Daoy (cell line): ENCODE measurements at places on chromosomes 3 and 15. TPM values are rescaled to one million over a fixed set of nuclear protein-coding genes. Genes with fewer than 3 reads are reported as not detected.

- DNase-seq: peak; percentile 27
Observed at GRCh38 chr3:130379274-130379673, 33.8 kb downstream of the COL6A5 start.

- DNase-seq: no peak
Observed at GRCh38 chr3:125318871-125319270, 56.3 kb downstream of the ZNF148 start.

- DNase-seq: no peak
Observed at GRCh38 chr3:136490646-136491405, 240.7 kb downstream of the PCCB start.

DNA sequence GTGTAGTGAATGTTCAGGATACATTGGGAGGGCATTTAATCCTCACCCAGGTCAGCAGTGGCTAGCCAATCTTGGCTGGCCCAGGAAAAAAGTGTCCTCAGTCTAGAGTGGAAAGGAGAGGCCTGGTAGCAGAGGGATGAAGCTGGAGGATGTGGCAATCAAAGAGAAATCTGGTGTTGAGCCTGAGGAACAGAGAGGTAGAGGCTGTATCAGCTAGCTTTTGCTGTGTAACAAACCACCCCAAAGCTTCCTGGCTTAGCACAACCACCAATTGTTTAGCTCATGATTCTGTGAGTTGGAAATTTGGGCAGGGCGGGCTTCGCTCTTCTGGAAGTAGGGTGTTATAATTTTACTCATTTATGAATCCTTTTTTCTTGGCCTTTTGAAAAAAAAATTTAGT lies 49.8 kb upstream of the PRR23E start:
- DNase-seq: no peak

DNA sequence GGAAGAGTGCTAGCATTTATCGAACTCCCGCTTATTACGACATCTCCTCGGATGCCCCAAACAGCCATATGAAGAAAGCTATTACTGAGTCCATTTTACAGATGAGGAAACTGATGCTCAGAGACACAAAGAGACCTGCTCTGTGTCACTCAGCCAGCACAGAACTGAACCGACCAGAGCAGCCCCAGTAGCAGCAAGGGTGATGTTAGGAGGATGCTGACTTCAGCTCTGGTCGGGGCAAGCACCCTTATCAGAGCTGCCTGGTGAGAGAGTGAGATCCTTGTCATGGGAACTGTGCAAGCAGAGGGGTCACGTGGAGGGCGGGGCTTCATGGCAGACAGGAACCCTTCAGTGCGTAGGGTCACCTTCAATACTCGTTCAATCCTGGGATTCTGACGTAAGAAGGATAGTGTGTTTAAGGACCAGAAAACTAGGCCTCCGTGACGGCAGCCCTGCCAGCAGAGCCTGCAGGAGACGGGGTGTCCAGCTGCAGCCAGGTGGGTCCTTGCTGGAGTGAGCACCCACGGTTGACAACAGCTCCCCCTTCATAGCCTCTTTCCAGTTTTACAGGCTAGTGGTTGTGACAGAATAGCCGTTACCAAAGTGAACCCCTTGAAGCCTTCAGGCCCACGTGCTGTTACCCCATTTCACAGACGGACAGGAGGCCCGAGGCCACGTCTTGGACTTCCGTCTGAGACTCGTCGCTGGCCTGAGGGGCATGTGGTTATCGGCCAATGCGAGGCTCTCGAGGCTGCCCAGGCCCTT lies 12.0 kb upstream of the IQSEC1 start:
- no peak for DNase-seq

GRCh38 chr15:93056836-93057235 lies 32.2 kb downstream of the RGMA start:
- no peak for DNase-seq

DNA sequence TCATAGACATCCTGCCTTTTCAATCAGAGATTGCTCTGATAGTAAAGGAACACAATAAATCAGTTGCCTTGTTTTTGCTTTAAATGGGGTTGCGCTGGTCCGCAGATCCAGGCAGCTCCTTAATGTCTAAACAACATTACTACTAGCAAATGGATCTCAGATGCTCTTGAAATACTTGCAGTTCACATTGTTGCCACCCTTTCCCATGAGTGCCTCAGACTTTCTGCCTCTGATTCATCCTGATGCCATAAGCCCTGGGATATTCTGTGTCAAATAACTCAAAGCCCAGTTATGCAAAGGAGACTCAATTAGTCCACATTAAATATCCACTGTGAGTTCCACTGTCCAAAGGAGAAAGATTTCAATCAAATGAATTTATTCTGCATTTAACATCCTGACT lies 196.7 kb downstream of the PLCH1 start:
- no peak for DNase-seq

GRCh38 chr3:55963601-55964000 lies 476.5 kb upstream of the WNT5A start:
- DNase-seq: no peak

- DNase-seq: no peak
Observed at GRCh38 chr3:178126686-178127085, 409.6 kb upstream of the KCNMB2 start.

GRCh38 chr3:131899021-131899420 lies 135.8 kb downstream of the CPNE4 start:
- no peak for DNase-seq

- no peak for DNase-seq
Observed at GRCh38 chr15:98226578-98226977, 266.1 kb downstream of the ARRDC4 start.

DNA sequence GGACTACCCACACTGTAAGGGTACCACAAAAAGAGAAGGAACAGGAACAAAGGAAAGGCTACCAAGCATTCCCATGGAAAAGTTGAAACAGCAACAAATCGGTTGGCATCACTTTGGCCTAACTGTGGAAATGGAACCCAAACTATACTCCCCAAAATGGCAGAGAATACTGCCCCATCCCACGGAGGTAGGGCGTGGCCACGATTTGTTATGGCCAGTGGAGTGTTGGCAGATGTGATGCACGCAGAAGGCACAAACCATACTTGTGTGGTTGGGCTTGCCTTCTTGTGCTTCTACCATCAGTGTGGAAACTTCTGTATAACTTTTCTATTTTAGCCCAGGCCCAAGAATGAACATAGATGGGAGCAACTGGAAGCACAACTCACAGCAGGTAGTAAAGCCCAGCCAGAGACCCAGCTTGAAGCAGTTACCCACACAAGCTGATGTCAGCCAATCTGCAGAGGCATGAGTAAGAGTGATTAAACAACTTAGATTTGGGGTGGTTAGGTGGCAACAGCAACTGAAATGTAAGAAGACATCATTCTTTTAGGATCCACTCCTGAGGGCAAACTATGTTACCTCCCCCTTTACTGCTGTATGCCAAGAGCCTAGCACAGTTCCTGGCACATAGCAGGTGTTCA lies 64.1 kb downstream of the BTD start:
- DNase-seq: peak; percentile 7

GRCh38 chr15:30939161-30939560 lies 35.4 kb downstream of the FAN1 start:
- no peak for DNase-seq

- no peak for DNase-seq
Observed at GRCh38 chr3:186513386-186513785, 30.8 kb downstream of the CRYGS start.

DNA sequence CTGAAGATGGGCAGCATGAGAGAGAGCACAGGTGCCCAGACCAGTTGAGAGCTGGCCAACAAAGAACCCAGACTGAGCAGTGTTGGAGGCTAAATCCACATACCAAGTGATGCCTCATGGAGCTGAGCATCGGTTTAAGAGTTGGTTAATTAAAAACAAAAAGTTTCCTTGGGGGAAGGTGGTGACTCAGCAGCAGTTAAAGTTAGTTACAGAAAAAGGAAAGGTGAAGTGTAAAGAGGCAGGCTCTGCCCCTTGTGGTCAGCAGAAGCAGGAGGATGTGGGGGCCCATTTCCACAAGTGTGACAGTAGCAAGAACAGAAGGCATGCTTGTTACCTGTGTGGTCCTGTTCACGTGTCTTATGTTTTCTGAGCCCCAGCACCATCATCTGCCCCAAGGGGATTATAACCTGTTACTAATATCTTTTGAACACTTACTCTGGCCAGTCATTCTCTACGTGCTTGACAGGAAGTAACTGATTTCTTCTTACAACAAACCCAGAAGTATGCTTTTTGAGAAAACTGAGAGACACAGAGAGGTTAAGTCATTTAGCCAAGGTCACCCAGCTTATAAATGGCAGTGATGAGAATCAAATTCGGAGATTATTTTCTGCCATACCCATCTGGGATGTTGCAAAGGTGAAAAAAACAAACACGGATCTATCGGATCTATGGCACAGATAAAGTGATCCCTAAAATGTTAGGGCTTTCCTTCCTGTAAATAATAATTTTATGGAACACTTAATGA lies 91.0 kb downstream of the EPHB1 start:
- peak; percentile 79 for DNase-seq

GRCh38 chr3:155963570-155963969 lies 93.1 kb downstream of the GMPS start:
- DNase-seq: peak; percentile 21

DNA sequence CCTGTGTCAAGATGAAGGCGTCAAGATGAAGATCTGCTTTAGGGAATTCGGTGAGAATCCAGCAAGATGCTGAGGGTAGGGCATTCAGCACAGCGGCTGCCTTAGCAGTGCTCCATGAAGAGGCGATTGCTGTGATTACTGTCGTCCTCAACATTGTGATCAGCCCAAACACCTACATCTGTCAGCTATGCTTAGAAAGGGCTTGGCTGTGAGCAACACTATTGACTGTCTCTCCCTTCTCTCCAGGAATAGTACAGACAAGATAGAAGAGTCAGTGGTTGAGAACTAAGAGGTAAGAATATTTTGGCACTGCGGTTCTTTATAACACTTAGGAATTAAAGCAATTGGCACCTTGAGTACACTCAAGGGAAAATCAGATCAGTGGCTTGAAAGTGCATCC lies 91.3 kb downstream of the THBS1 start:
- no peak for DNase-seq

DNA sequence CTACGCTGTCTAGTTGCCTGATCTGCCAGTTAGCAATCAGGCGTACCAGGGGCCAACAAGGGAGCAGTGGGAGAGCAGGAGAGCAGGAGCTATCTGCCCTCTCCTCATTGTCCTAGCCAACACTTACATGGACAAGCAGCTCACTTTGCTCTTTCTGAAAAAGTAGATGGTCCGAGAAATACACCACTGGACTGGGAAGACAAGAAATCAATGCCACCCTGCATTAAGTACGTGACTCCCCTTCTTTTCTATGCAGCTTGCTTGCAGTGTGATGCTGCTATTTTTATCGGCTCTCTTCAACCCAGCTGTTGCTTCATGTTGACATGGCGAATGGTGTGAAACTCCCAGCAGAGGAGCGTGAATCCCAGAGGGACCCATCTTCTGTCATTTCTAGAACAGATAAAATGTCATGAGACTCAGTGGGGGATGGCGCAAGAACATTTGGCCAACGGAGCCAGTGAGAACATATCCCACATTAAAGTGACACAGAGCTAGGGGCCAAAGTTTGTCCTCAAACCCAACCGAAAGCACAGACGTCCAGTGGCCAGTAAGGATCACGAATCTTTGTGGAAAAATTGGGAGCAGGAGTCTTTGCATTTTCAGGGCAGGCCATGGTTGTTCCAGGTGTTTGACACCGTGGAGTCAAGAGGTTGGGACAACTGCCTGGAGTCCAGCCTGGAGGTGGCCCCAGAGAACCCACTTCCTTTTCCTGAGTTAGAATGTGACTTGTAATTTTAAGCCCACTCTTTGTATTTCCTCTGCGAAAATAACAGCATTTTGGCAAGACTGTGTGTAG lies 53.7 kb upstream of the MEF2A start:
- no peak for DNase-seq

DNA sequence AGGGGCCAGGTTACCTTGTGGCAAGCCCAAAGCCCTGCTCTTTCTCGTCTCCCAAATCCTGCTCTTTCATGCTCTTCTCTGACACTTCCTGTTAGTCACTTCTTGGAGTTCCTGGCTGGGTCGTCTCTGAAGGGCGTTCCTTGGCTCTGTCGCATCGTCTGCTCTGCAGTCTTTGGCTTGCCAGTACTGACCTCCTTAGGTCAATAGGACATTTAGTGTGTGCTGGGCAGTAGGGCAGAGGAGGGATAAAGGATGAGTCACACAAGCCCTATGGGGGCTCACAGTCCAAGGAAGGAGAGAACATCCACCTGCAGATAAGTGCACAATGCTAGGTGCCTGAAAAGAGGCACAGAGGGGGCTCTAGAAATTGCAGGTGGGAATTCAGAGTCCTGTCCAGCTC lies 87.5 kb downstream of the FAM43A start:
- DNase-seq: peak; percentile 45

DNA sequence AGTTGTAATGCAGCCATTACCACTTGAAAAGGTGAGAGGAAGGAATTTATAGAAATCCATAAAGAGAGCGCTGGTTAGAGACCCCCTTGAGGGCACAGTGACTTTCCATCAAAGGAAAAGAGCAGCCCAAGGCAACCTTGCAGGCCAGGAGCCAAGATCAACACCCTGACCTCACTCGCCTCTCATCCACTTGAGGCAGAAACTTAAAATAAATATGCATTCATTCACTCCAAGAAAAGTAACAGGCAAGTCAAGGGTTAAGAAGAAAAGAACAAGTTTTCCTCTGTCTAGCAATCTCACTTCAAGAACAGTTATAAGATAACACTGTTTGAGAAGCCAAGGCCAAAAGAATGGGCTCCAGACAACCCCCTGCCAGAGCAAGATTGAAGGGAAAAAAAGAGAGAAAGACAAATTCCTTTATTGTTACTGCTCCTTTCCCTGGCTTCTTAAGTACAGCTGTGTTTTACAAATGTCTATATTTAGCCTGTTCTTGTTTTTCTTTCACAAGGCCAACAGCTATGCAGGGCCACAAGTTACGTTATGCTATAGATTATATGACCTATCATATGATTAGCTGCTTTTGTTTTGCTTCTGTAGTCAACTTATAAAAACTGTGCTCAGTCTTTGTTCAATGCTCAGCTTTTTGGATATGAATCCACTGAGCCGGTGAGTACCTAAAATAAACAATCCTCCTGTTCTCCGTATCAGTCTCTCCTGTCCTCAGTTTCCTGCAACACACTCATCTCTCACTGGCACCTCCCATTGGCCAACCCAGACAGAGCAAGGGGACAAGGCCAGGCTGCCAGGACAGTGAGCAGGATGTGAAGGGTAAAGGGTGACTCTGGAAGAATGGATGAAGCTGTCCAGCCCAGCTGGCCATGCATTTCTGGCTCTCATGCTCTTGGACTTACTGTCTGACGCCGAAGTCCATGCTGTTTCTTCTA lies 15.8 kb upstream of the SSUH2 start:
- DNase-seq: peak; percentile 50

DNA sequence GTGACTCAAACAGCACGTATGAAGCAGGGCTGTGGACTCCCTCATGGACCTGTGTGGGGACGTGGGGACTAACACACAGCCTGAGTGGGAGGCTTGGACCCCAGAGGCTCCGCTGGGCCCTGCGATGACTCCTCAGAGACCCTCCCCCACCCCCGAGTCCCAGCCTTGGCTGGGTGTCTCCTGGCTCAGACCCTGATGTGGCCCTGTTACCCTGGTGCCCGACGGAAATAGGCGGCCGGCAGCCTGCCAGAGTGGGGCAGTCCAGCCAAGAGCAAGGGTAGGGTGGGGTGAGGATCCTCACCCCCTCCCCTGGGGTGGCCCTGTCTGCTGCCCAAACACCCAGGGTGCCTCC lies 15.3 kb downstream of the TNK2 start:
- no peak for DNase-seq

- DNase-seq: no peak
Observed at GRCh38 chr3:111414531-111414930, 127.5 kb upstream of the CD96 start.

GRCh38 chr3:151218136-151218535 lies 15.1 kb upstream of the GPR171 start:
- no peak for DNase-seq

CHST13 gene
- total RNA-seq: not detected in 2 replicates

ACKR2 gene
- total RNA-seq: 0.23 TPM in 1 of 2 replicates, not detected in the other

DAZL gene
- total RNA-seq: not detected in 2 replicates

CCR1 gene
- not detected in 2 replicates for total RNA-seq

LRRC31 gene
- total RNA-seq: not detected in 2 replicates

PLSCR5 gene
- total RNA-seq: not detected in 2 replicates

CCDC33 gene
- 4.9 and 5.9 TPM in 2 replicates for total RNA-seq
